ENCODE measurements at places on chromosomes 1 and 21. TPM values are rescaled to one million over a fixed set of nuclear protein-coding genes. Genes with fewer than 3 reads are reported as not detected.

The GBP4 gene
- total RNA-seq, result 6.6 TPM

The OSCP1 gene
- total RNA-seq, result 10.6 TPM

The TCHH gene
- not detected for total RNA-seq

DNA sequence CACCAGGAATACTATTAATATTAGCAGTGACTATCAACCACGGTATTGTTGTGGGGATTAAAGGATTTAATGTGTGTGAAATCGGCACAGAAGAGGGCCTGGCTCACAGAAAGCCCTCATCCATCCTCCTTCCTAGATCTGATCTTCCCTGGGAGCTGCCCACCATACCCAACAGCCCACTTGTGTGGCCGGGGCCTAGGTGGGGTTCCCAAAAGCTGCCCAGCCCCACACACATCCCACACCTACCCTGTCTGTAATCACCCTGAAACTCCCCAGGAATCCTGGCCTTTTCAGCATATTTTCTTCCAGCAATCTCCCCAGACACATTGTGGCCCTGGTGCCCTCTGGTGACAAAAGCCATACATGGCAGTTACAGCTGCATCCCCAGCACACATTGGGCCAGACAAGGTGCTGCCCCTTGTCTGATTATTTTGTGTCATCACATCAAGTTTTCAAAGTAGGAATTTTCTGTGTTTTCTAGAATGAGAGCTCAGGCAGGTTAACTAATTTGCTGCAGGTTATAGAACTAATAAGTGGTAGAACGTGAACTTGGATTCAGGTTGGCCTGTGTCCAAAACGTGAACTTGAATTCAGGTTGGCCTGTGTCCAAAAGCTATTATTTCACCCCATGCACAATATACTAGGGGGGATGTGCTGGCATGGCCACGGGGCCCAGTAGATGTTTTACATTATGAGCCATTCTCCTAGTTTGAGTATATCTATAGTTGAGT, 5.3 kb upstream of the SLC6A9 start:
- H3K36me3 ChIP-seq, result no peaks in the 10 kb centered on the region
- H3K27ac ChIP-seq, result peak overlapping the region; percentile 73
- H3K27me3 ChIP-seq, result no peaks in the 10 kb centered on the region
- H3K4me1 ChIP-seq, result peaks cover 27% of the 10 kb centered on the region

- no peak overlapping the region for H3K4me3 ChIP-seq
- peaks cover 62% of the 10 kb centered on the region for H3K36me3 ChIP-seq
- H3K27me3 ChIP-seq, result no peaks in the 10 kb centered on the region
- no peak for DNase-seq
These were observed 35.6 kb downstream of the PRPF38A start for GRCh38 chr1:52439976-52440375.

GRCh38 chr1:27392096-27392777, at the start of gene GPR3:
Gene GPR3, plus strand, starts transcription at chr1:27392622. Its CDS starts 1,177 bp downstream, at chr1:27393799.
- H3K4me1 ChIP-seq, result peaks cover 13% of the 10 kb centered on the region
- peak within 1 kb of the TSS; percentile 74 for H3K4me3 ChIP-seq
- peak; percentile 71 for DNase-seq
- H3K27ac ChIP-seq, result peak within 1 kb of the TSS; percentile 56
- no peaks in the 10 kb centered on the region for H3K36me3 ChIP-seq

- no peaks in the 10 kb centered on the region for H3K27me3 ChIP-seq
- no peak overlapping the region for H3K27ac ChIP-seq
- H3K4me3 ChIP-seq, result no peak overlapping the region
- no peaks in the 10 kb centered on the region for H3K36me3 ChIP-seq
These were observed 251.8 kb upstream of the VAMP3 start for GRCh38 chr1:7519181-7519860.

- no peaks in the 10 kb centered on the region for H3K27me3 ChIP-seq
- no peak overlapping the region for H3K4me3 ChIP-seq
- no peaks in the 10 kb centered on the region for H3K36me3 ChIP-seq
- DNase-seq, result no peak
- no peak overlapping the region for H3K27ac ChIP-seq
These were observed 31.5 kb downstream of the PRKAA2 start for GRCh38 chr1:56676571-56677035.

- no peaks in the 10 kb centered on the region for H3K27me3 ChIP-seq
- no peak overlapping the region for H3K27ac ChIP-seq
- H3K4me3 ChIP-seq, result no peak overlapping the region
- no peak for DNase-seq
- H3K4me1 ChIP-seq, result no peaks in the 10 kb centered on the region
These were observed 11.9 kb downstream of the ATP13A2 start for GRCh38 chr1:16999863-17000262.

DNA sequence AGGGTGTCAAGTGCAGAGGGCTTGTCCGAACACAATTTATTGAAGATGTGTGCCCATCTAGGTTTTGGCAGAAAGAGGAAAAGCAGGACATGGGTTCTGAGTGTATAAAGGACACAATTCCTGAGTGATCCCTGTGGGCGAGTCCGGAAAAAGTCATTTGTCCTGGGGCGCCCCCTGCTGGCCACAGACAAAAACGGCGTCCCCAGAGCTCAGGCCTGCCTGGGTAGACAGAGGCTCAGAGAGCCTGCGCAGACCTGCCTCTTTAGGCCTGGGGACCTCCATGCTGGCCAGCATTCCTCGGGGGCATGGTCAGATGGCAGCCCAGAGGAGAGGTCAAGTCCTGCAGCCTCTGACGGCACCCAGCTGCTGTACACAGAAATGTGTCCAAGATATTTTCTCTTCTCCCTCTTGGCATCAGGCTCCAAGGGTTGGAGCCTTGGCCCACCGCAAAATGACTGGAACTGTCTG, 65.5 kb upstream of the LRP8 start:
- H3K36me3 ChIP-seq, result no peaks in the 10 kb centered on the region
- H3K27me3 ChIP-seq, result no peaks in the 10 kb centered on the region
- peak; percentile 83 for DNase-seq
- no peak overlapping the region for H3K27ac ChIP-seq
- no peak overlapping the region for H3K4me3 ChIP-seq
- no peaks in the 10 kb centered on the region for H3K4me1 ChIP-seq

GRCh38 chr1:109254621-109255096, 5.3 kb downstream of the CELSR2 start:
- H3K27ac ChIP-seq, result peak overlapping the region; percentile 74
- H3K4me1 ChIP-seq, result peaks cover 9% of the 10 kb centered on the region
- H3K4me3 ChIP-seq, result no peak overlapping the region
- H3K27me3 ChIP-seq, result no peaks in the 10 kb centered on the region
- no peak for DNase-seq
- no peaks in the 10 kb centered on the region for H3K36me3 ChIP-seq

Data from ascending aorta (tissue), 2 donors.